ENCODE measurements at places on chromosomes 13 and 19. TPM values are rescaled to one million over a fixed set of nuclear protein-coding genes. Genes with fewer than 3 reads are reported as not detected.

The C1QTNF9 gene
- total RNA-seq: not detected

The ARHGEF7 gene
- total RNA-seq: 39.9 TPM

The SLC8A2 gene
- 3.2 TPM for total RNA-seq

The DKKL1 gene
- total RNA-seq: 1.2 TPM

The NANOS2 gene
- total RNA-seq: not detected

The ZNF549 gene
- total RNA-seq: 10.1 TPM

The ZNF573 gene
- total RNA-seq: 5.0 TPM

Measured in A673 (cell line).